ENCODE measurements at places on chromosomes 4 and X.

DNA sequence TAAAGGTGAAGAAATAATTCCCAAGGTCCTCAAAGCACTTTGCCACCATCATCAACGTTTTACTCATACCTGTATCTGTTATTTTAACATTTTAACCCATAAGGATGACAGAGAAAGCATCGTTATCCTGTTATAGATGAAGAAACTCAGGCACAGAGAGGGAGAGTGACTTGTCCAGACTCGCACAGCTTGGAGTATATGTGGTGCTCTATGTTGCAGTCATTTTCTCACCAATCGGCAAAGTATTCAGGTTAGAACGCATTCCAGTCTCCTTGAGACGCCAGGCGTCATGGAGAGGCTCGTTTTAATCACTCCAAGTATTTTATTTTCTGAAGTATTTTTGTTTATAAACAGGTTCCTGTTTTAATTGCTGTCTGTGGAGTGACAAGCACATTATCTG lies 73.5 kb downstream of the IRF2 start:
- no peak for DNase-seq

GRCh38 chr4:173135241-173135847 lies 33.3 kb upstream of the GALNT7 start:
- no peak for DNase-seq

- DNase-seq, result no peak
Measured at GRCh38 chr4:39303871-39304270, 62.3 kb downstream of the RFC1 start.

GRCh38 chr4:149296503-149296902 lies 519.1 kb downstream of the IQCM start:
- DNase-seq, result no peak

GRCh38 chr4:1111259-1111809 lies 2.0 kb downstream of the RNF212 start:
- no peak for DNase-seq

DNA sequence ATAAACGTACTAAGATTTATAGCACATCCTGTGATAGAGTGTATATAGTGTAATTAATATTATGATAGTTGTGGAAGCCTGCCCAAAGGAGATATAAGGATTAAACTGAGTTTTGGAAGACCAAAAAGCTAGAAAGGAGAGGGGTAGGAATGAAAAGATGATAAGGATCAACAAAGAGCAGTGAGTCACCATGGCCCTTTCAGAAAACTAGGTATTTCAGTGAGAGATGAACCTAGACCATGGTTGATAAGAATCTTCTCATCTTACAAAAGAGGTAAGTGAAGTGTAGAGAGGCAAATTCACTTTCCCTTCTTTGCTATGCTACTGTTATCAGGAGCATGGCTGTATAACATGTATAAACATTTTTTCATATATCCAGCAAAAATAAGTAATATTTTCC lies 133.8 kb upstream of the PLAC1 start:
- DNase-seq, result no peak

- no peak for DNase-seq
Measured at GRCh38 chr4:26753617-26754016, 107.0 kb upstream of the STIM2 start.

- DNase-seq, result no peak
Measured at GRCh38 chrX:48751343-48751742, 10.2 kb upstream of the GLOD5 start.

DNA sequence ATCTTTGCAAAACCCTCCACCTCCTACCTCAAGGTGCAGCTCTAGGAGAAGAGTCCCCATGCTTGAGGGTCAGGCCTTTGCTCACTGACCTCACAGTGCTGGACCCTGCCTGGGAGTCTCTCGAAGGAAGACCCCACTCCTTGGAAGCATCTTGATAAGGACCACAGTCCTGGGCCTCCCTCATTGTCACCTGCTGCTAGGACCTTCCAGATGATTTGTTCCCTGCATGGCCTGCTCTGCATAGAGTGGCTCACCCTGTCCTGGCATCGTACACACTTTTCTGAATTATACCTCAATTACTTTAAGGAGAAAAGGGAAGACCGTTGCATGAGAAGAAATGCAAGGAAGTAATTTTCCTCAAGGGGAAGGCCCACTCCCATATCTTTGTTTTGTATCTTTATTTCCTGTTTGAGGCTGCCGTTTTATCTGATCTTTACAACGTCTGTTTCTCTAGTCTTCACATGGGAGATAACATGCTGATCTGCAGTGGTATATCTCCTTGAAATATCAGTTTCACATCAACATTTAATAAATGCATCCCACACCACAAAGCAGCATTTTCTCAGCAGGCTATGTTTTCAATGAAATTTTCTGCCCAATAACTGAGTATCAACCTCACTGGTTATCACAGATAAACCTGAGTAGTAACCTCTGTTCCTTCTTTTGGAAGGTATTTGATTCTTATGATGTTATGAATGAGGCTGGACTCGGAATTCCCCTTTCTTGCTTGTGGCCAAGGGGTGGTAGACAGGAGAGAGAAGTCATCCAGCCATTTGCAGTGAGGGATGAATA lies 15.0 kb upstream of the AKAP17A start:
- peak; percentile 55 for DNase-seq

DNA sequence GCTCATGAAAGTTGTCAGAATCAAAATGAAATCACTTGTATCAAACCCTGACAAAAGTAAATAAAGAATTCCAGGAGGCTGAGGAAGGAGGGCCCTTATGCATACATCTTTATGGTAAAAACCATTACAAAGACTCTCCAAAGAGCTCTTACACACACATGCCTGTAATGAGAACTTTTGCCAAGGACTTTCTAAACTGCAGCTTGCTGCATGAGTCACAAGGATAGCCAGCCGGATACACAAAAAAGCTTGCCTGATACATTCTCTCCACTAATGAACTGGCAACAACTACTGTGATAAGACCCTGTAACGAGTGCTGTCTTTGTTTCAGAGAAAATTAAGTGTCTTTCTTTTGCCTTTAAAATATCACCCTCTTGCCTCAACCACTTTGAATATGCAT lies 618.1 kb downstream of the PPP4R3C start:
- DNase-seq, result no peak

DNA sequence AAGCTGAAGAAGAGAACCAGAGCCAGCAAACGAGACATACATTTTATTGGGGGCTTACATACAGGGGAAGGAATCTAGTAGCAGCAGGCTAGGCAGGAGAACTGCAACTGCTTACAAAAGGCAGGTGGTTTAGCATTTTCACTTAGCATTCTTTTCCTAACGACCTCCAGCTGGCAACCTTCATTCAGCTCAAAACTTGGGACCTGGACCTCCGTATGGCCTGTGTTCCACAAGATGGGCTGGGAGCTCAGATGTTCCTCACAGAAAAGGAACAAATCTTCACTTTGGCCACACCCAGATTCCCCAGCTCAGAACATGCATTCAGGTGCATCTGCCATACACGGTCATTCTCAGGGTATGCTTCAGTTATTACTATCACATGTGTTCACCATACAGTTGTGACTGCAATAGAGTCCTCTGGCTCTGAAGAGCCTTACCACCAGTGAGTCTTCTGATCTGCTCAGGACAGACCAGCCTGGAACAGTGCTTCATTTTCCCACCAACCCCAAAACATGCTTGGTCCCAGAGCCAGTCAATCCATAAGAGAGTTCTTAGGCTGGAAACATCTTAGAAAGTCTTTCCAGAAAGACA lies 29.6 kb upstream of the AP1AR start:
- DNase-seq, result no peak

DNA sequence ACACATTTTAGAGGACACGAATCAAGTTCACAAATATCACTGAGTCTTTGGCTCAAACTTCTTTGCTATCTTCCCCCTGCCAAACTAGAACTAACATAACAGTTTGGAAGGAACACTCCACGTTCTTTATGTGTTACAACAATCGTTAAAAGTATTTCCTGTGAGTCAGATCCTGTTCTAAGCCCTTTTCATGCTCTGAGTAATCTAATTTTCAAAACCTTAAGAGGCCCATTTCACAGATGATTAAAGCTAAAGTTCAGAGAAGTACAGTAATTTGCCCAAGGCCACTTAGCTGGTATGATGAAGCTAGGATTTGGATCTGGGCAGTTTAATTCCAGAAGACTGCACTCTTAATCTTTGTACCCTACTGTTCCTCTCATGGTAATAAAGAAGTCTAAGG lies 854.4 kb upstream of the INTU start:
- no peak for DNase-seq

- DNase-seq, result no peak
Measured at GRCh38 chr4:15451866-15452765, 17.6 kb upstream of the CC2D2A start.

GRCh38 chrX:145405012-145405411 lies 157.7 kb downstream of the SPANXN1 start:
- DNase-seq, result peak; percentile 0

DNA sequence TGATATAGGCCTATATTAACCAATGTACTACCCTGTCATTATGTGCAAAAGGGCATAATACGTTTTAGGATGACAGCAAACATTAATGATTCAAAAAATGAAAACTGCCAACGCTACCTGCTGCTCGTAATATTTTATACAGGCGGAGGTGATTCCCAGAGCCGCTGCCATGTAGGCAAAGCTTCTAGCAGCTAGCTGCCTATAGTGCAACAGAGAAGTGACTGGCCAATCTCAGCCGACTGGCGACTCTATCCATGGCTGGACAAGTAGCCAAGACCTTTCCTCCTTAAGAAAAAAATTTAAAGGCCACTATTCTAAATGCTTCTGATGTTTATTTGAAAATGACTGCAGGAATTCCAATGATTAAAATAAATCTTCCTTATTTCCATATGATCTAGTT lies 1.9 kb downstream of the PPARGC1A start:
- DNase-seq, result no peak
